Stimulated activated CD4-positive, alpha-beta T cell treated with anti-CD3 and anti-CD28 coated beads, Interleukin-15, amount 100 ng/mL, for 1 hour (primary cell): ENCODE measurements at places on chromosomes 2 and 18.

DNA sequence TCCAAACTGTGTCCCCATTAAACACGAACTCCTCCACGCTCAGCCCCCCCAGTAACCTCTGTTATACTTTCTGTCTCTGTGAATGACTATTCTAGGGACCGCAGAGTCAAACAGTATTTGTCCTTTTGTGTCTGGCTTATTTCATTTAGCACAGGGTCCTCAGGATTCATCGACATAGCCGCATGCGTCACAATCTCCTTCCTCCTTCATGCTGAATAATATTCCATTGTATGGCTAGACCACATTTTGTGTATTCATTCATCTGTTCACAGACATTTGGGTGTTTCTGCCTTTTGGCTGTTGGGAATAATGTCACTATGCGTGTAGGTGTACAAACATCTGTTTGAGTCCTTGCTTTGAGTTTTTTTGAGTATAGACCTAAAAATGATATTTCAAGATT is 80.9 kb downstream of the SH3RF3 start:
- DNase-seq, result no peak

DNA sequence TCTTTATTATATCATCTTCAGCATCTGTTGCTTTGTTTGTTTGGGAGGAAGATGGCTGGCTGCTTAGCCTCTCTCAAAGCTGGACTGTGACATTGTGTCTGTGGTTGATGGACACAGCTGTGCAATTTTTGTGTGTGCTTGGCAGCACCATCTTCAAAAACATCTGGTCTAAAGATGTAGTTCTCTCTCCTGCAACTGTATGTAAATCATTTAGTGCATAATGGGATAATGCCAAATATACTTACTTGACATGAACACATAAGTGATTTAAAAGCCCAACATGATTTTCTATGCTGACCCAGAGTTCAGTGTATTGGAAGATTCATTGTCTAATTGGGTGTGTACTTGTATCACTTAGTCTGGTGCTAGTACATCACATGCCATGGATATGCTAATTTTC is 112.2 kb downstream of the MAP4K4 start:
- no peak for DNase-seq

GRCh38 chr2:136131961-136132824 is 14.2 kb upstream of the CXCR4 start:
- peak; percentile 28 for DNase-seq

GRCh38 chr18:12701161-12701560 is 1.4 kb downstream of the CEP76 start:
- DNase-seq, result no peak

DNA sequence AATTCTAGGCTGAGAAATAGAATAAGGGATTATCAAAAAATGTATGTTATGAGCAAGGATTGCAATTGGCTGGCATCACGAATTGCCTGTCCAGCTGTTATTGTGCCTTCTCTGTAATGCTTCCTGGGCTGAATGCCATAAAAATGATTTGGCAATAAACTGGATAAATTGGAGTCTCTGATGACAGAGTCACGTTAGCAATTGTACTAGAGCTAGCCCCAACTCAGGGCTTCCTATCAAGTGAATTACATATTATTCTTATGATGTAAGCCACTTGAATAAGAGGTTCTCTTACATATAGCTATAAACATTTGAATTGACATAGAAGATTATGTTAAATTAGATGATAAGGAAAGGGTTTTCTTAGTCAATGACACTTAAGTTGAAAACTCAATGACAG is 607.5 kb upstream of the REG3G start:
- no peak for DNase-seq

DNA sequence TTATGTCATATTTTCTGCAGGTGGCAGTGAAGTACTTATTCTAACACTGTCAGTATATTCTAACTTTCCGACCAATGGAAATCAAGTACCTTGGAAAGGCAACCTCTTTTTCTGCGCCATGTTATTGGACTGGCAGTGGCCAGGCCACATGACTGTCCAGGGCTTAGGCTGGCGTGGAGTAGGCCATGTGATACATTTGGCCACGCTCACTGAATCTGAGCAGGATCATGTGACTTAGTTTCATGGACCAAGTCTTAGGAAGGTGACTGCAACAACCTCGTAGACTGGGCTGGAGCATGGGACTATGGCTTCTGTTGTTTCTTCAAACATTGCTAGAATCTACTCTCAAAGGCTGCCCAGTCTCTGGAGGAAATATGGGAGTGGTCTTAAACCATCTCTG is 60.4 kb upstream of the HAAO start:
- no peak for DNase-seq

DNA sequence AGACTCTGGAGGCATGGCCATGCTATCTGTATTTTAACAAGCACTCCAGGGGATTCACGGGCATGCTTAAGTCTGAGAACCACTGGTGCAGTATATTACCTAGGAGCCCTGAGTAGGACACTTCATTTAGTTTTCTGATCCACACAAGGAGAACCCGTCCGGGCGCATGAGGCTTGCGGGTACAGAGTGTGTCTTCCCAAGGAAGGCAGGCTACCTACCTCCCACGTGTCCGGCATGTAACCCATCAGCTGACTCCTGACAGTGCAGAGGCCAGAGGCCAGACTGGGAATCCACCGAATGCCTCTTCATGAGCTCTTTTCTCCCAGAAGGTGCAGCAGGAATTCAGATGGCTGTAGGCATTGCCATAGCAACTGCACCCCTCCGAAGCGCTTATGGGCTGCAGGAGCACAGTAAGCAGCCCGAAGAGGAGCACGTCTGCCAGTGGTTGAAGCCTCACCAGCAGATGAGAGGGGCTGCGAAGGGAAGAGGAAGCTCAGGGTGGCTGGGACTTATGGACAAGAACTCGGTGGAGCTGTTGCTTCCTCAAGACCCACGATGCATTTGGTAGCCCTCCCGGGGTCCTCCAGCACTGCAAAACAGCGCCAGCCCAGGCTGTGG is 33.8 kb upstream of the DNMT3A start:
- no peak for DNase-seq

GRCh38 chr18:32779010-32779409 is 6.2 kb upstream of the KLHL14 start:
- DNase-seq, result no peak
